ENCODE measurements at places on chromosomes 5 and 9.

- DNase-seq: no peak
Observed at GRCh38 chr9:107067739-107068416, 204.9 kb downstream of the ZNF462 start.

- no peak for DNase-seq
Observed at GRCh38 chr5:110790673-110791072, 51.9 kb downstream of the SLC25A46 start.

DNA sequence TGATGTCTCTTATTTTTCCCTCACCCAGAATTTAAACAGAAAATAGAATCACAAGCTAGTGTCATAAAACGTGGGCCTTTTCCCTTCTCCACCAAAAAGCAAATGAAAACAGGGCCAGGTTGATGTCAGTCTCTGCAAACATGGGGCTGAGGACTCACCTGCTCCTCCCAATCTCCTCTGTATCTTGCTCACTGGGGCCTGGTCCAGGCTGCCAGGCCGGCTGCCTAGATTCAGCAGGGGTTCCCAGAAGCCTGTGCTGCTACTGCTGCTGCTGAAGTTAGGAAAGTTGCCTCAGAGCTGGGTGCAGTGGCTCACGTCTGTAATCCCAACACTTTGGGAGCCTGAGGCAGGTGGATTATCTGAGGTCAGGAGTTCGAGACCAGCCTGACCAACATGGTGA is 84.3 kb downstream of the PCDH1 start:
- DNase-seq: no peak

DNA sequence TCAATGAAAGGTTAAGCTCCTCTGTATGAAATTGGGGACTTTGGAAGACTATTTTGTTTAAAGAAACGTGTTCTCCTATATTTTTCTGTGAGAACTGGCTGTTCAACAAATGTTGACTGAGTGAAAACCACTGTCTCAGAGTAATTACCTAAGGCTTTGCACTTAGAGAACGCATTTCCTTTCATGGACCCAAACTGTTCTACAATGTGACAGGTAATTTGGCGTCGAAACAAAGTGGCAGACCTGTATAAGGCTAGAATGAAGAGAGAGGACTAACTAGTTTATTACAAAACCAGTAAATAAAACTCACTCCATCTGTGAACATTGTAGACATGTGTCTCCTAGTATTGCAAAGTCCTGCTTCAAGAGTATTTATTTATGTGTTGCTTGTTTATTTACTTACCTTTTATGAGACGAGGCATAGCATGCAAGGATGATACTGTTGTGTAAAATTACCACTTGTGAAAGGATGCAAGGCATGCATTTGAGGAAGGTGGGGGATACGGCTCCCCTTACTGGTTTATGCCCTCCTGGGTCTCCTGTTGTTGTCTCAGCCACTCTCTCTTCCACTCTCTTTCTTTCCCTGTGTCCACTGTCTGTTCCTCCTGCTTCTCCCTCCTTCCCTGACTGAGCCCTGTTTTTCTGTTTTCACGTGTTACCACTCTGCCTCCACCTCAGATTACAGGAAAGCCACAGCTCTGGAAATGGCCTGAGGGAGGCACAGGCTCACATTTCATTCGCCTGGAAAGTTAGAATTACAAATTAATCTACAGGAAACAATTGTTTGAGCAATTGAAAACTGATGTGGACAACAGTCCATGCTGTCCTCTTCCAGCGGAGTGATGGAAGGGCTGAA is 444.0 kb upstream of the ZNF608 start:
- no peak for DNase-seq

DNA sequence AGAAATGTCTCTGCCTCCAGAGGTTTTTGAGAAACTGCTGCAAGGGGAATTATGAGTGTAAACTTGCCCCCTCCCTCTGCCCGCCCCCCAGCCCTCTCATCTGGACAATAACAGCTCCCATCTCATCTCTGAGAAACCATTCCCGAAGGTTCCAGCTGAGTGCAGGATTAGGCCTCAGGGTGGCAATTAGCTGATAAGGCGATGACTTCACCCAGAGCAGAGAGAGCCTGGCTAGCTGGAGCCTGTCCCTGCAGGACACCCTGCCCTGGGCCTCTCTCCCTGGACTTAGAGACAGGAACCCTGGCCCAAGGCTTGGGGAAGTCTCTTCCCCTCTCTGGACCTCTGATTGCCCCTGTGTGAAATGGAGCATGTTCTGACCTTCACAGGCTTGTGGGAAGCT is 45.7 kb upstream of the HAND1 start:
- DNase-seq: no peak

GRCh38 chr9:94865582-94866452 is 139.3 kb downstream of the AOPEP start:
- no peak for DNase-seq

- no peak for DNase-seq
Observed at GRCh38 chr5:145588113-145588512, 247.0 kb downstream of the PRELID2 start.

- no peak for DNase-seq
Observed at GRCh38 chr5:66306105-66306843, 162.2 kb downstream of the SREK1 start.

GRCh38 chr5:142600611-142601358 is 85.1 kb downstream of the FGF1 start:
- DNase-seq: no peak

- DNase-seq: no peak
Observed at GRCh38 chr5:74660140-74660539, 19.6 kb upstream of the ENC1 start.

DNA sequence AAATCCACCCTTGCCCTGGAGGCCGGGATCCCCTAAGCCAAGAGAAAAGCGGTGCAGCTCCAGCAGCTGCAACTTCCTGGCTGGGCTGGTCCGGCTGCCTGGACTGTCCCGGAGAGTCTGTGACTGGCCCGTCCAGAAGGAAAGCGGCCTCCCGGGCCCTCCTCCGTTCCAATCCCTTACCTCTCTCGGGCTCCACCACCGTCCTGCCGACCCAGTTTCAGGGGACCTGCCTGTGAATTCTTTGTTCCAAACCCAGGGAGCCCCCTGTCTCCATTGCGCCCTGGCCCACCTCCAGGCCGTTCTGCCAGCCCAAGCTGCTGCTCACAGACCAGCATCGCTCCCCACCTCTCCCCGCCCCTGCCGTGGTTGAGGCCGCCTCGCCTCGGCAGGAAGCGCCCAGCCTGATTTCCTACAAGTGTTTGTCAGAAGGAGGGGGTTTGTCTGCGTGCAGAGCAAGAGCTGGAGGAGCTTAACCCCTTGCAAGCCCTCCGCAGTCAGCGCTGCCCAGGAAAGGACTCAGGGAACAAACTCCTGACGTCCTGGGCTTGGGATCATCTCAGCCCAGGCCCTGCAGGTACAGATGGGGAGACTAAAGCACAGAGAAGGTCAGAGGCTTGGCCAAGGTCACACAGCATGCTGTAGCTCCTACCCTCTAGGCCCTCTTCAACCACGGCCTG is at the start of gene AKNA:
Gene AKNA (minus strand): TSS at position 303 of the 677 bp plus-strand sequence. CDS start 6,649 bp downstream, outside the sequence.
- DNase-seq: no peak

- DNase-seq: no peak
Observed at GRCh38 chr9:22813529-22813928, 366.9 kb downstream of the DMRTA1 start.

- DNase-seq: no peak
Observed at GRCh38 chr5:167671176-167671575, 620.3 kb upstream of the WWC1 start.

- DNase-seq: no peak
Observed at GRCh38 chr9:40913928-40914673, 214.4 kb downstream of the FOXD4L6 start.

GRCh38 chr9:76646249-76646648 is 118.0 kb upstream of the PCA3 start:
- no peak for DNase-seq

GRCh38 chr9:136962701-136963248 is 10.7 kb downstream of the LCN12 start:
- DNase-seq: no peak

DNA sequence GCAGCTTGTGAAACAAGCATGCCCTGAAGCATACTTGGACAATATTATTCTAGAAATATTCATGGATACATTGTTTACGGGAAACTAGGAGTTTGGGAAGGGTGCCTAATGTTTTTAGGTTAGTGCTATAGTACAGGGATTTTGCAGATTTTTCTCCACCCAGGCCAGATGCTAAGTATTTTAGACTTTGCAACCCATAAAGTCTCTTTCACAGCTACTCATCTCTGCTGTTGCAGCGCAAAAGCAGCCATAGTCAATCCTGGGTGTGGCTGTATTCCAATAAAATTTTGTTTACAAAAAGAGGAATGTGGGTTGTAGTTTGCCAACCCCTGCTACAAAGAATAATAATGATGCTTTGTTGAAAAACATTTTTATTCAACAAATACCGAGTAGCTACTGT is 106.2 kb downstream of the CEMIP2 start:
- DNase-seq: no peak

DNA sequence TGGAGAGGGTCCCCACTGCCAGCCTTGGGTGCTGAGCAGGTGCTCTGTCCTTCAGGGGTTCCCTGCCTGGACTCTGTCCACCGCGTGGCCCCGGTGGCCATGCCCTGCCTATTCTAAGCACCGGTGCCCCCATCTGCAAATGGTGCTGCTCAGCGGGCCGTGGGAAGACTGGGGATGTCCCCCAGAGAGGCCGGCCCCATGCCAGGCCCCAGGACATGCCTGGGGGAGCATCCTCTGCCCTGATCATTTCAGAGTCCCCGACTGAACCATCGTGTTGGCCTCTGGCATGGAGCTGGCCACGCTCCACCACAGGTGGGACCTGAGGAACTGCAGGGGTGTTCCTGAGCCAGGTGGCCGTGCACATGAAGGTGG is 64.7 kb downstream of the RXRA start:
- DNase-seq: no peak

GRCh38 chr5:31678180-31678579 is 39.2 kb downstream of the PDZD2 start:
- DNase-seq: no peak

- no peak for DNase-seq
Observed at GRCh38 chr5:94745786-94746730, 127.6 kb downstream of the SLF1 start.

Measured in SIG-M5 (cell line).